ENCODE measurements at places on chromosomes 5 and 9. TPM values are rescaled to one million over a fixed set of nuclear protein-coding genes. Genes with fewer than 3 reads are reported as not detected.

Gene PRR7
- 1.3 TPM for total RNA-seq

Gene UTP15
- 39.0 TPM for total RNA-seq

Gene PTCH1
- 6.6 TPM for total RNA-seq

- no peak for DNase-seq
These were observed 644.4 kb upstream of the GRAMD2B start for GRCh38 chr5:125778791-125779190.

Gene UNC5A
- total RNA-seq, result 0.15 TPM

- no peak for DNase-seq
These were observed 75.3 kb downstream of the LHFPL2 start for GRCh38 chr5:78573318-78573717.

Gene OBP2B
- 0.98 TPM for total RNA-seq

Gene KYAT1
- 3.0 TPM for total RNA-seq

DNA sequence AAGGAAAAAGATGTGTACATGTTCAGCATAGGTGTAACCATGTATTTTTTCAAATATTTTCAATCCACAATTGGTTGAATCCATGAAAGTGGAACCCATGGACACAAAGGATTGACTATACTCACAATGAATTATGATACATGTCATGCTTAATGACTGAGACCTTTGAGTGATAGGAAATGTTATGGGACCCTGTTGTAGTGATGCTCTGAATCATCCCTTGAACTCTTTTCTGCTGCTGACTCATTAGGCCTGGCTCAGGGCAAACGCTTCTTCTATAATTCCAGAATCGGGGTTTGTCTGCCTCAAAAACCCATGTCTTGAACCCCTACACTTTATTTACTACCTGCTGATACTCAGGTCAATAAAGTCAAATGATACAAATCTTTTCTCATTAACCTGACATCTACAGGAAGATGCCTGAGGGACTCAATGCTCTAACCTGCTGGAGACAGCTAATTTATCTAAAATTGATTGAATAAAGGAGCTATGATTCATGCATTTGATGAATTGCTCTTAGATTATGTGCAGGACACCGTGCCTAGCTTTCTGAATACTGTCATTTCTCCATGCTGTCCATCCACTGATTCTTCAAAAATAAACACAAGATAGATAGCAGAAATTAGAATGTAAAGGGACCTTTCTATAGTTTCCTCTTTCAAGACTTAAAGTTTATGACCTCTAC, 260.1 kb downstream of the PRELID2 start:
- no peak for DNase-seq

GRCh38 chr5:102114525-102115069, 181.5 kb downstream of the SLCO4C1 start:
- DNase-seq, result no peak

- DNase-seq, result no peak
These were observed 72.1 kb downstream of the ABCA1 start for GRCh38 chr9:104855807-104856206.

DNA sequence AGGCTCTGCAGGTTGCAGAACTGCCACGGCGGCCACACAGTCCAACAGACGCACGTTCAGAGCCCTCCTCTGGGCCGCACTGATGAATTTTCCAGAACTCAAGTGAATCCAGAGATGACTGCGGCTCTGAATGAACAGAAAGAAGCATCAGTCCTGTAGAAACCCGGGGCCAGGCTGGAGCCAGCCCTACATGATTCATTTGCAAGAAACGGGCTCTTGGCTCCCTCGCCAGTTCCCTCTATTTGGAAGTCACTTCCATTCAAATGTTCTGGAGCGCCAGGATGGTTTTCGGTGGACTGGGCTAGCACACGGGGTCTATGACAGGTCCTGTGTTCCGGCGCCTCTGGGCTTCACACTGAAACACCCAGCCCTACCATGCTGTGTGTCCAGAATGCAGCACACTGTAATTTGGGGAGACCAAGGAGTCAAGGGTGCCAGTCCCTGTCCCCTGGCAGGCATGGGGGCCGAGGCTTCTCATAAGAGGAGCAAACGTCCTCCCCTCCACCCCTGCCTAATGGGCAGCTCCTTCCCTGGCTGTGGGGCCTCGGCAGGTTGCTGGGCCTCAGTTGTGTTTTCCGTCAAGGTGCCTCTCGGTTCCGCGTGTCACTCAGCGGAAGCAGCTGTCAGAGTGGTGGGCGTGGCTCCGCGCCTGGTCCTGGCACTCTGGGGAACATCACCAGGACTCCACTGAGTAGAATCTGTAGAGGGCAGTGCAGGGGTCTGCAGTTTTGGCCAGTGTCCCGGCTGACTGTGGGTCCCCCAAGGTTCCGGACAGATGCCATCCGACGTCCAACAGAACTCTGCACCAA, 18.1 kb upstream of the COL5A1 start:
- peak; percentile 45 for DNase-seq

DNA sequence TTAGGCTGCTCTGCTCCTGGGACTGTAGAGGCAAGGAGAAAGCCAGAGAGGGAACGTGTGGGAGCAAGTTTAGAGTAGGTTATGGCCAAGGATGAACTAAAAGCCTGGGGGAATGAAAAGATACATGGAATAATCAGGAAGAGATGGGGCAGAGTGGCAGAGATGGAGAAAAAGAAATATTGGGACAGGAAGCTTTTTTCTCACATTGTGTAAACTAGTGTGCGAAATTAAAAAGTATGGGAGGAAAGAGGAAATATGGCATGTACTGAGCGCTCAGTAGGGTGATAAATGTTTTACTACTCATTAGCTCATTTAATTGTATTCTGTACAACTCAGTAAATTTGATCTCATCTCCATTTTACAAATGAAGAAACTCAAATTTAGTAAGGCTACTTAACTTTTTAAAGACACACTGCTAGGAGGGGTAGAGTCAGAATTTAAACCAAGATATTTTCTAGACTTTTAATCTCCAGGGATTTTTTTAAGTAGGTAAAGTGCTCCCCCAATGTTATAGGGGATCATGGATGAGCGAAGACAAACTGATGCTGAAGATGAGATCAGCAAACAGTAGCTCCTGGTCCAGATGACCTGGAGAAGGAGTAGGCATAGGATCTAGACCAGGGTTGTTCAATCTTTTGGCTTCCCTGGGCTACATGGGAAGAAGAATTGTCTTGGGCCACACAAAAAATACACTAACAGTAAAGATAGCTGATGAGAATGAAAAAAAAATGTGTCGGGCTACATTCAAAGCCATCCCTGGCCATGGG, 30.8 kb downstream of the ALDH1A1 start:
- DNase-seq, result no peak

DNA sequence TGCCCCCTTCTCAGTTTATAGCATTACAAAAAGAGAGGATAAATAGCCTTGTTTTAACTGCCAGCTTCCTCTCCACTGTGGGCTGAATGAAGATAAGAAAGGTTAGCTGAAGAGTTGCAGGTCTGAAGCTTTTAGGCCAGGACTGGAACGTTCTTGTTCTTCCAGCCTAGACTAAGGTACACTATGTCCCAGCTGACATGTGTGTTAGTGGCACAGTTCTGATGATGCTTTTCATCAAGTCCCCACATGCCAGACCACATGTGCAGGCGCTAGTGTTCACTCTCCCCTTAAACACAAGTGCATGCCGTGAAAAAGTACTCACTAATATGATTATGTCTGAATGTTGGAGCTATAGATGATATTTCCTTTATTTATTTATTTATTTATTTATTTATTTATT, 40.7 kb downstream of the STXBP1 start:
- no peak for DNase-seq

GRCh38 chr9:81823672-81824554, 104.3 kb upstream of the SPATA31D4 start:
- DNase-seq, result no peak

DNA sequence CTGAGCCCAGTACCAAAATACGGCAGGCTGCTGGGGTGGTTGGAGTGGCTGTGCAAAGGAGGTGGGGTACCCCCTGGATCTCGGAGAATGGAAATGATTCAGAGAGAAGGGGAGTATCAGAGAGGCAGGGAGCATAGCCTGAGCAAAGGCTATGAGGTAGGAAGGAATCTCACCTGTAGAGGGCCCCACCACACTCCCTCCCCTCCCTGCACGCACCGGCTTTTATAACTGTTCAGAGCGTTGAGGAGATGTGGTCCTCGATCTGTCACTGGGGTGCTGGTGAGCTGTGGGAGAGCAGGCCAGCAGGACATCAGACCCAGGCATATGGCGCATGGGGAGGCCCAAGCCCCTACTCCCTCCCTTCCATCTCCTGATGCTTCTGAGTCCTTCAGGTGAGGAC, 13.2 kb downstream of the PHF19 start:
- DNase-seq, result no peak

Gene PTPA
- 71.1 TPM for total RNA-seq

- peak; percentile 26 for DNase-seq
These were observed 104.2 kb upstream of the IER5L start for GRCh38 chr9:129282272-129282671.

Gene ADRA1B
- total RNA-seq, result 0.88 TPM

DNA sequence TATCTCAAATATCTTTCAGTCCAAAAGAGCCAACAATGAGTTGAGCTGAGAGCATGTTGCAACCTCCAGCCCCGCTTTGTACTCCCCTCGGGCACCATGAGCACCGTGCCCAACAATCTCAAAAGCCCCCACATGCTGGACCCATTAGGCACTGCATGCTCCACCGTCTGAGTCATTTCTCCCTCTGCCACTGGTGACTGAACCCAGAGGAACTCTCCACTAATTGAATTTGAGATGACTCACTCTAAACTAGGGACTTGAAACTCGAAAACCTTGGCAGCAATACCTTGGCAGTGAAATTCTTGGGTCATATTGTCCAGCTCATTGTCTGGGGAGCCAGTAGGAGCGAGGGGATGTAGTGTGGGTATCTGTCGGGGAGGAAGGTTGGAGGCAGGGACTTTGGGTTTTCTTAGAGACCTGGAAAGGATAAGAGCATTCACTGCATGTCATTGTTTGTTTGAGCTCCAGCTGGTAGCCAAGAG, 49.9 kb upstream of the SLIT3 start:
- DNase-seq, result peak; percentile 55

- DNase-seq, result peak; percentile 34
These were observed 110.4 kb downstream of the TRPM6 start for GRCh38 chr9:74777136-74777879.

GRCh38 chr5:96478983-96479382, 45.9 kb upstream of the PCSK1 start:
- no peak for DNase-seq

DNA sequence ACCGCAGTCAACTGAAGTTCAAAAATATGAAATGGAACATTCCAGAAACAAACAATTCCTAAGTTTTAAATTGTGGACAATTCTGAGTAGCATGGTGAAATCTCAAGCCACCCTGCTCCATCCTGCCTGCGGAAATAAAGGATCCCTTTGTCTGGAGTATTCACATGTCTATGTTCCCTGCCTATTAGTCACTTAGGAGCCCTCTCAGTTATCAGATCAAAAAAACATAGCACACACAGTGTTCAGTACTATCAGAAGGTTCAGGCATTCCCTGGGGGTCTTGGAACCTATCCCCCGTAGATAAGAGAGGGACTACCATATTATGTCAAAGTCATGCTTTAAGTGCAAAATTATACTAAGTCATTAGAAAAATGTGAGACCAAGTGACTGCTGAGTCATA, 300.8 kb downstream of the SEMA5A start:
- DNase-seq, result no peak
